ENCODE measurements at places on chromosomes 3 and 15.

DNA sequence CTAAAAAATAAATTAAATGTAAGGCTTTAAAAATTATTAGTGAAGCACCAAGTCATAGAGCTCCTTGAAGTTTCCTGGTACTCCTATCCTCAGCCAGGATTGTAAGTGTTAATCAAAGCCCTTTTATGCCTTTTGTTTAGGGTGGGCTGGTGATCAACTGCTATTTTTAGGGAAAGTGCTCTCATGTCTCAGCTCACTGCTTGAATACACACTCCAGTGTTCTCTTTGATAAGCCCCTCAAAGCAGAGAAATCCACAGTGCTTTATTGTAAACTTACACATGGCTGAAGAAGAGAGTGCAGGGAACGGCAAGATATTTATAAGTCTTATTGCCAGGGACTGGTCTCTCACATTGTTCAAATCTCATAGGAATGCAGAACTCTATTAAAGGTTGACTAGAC is 156.4 kb upstream of the AZI2 start:
- no peaks in the 10 kb centered on the region for H3K36me3 ChIP-seq
- no peaks in the 10 kb centered on the region for H3K27me3 ChIP-seq
- no peak overlapping the region for H3K4me3 ChIP-seq

DNA sequence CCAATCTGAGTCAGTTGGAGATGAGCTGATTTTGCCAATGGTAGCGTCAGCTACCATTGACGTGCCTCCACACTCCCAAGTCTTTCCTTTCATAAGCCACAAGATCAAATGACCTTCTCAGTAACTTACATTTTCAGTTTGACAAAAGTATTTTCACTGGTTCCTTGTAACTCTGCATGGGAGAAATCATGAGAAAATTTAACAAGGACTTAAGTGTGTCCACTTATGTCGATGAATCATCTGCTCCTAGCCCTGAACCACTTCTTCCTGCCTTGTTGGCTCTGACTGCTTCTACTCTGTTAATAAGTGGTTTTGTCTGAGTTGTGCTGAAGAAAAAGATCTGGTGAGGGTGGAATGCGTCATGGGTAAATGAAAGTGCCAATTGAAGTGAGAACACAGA is 101.2 kb downstream of the NFKBIZ start:
- H3K27me3 ChIP-seq = no peaks in the 10 kb centered on the region
- peak; percentile 99 for DNase-seq
- H3K36me3 ChIP-seq = no peaks in the 10 kb centered on the region
- H3K4me3 ChIP-seq = no peak overlapping the region
- H3K27ac ChIP-seq = peak overlapping the region; percentile 54
- H3K4me1 ChIP-seq = peaks cover 5% of the 10 kb centered on the region

DNA sequence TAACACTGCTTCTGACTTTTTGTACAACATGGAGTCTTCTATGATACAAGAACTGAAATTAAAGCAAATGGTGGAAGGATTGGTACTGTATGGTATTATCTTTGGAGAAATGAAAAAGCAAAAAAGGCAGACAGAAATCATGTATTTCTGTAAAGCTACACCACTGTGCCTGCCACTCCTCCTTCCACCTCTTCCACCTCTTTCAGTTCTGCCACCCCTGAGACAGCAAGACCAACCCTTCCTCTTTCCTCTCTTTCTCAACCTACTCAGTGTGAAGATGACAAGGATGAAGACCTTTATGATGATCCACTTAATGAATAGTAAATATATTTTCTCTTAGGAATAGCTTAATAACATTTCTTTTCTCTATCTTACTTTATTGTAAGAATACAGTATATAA is 57.0 kb downstream of the CD200 start:
- no peaks in the 10 kb centered on the region for H3K36me3 ChIP-seq
- no peak for DNase-seq
- peaks cover 20% of the 10 kb centered on the region for H3K4me1 ChIP-seq

DNA sequence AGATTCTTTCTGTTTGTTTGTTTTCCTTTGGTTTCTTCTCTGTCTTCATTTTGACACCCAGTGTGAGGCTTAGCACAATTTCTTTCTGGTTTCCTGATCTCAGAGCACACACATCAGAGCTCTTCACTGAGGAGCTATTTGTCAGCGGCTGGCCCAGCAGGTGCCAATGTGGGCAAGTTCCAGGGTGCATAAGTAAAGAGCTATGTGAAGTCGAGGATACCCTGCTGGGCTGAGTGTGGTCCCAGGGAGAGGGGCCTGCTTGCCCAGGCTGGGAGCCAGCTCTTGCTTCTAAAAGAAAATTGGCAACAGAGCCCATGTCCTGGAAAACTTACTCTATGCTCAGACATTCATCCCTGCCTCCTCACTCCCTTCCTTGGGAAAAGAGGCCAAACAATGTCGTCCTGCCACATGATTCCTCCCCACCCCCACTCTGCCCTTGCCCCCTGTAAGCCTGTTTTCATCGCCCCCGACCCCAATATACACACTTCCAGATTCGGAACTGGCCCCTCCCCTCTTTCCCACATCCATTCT is 101.2 kb downstream of the ST8SIA2 start:
- peaks cover 2% of the 10 kb centered on the region for H3K4me1 ChIP-seq
- no peaks in the 10 kb centered on the region for H3K36me3 ChIP-seq
- H3K4me3 ChIP-seq = no peak overlapping the region
- H3K27me3 ChIP-seq = peaks cover 10% of the 10 kb centered on the region
- H3K27ac ChIP-seq = no peak overlapping the region

DNA sequence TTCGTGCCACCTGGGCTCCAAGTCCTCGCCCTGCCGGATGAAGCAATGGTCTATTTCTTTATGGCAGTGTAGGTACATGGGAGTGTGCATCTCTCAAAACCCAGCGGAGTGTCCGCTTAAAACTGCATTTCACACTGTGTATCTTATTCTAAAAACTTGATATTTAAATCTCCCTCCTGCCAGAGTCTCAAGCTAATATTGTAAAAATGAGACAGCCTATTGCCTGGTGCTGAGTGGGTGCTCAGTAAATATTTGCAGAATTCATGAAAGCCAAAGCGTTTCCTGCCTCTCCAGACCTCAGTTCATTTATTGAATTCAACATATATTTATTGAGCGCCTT is 330 bp upstream of the TBC1D2B start:
- no peak overlapping the region for H3K27ac ChIP-seq
- H3K4me3 ChIP-seq = peak overlapping the region; percentile 50

DNA sequence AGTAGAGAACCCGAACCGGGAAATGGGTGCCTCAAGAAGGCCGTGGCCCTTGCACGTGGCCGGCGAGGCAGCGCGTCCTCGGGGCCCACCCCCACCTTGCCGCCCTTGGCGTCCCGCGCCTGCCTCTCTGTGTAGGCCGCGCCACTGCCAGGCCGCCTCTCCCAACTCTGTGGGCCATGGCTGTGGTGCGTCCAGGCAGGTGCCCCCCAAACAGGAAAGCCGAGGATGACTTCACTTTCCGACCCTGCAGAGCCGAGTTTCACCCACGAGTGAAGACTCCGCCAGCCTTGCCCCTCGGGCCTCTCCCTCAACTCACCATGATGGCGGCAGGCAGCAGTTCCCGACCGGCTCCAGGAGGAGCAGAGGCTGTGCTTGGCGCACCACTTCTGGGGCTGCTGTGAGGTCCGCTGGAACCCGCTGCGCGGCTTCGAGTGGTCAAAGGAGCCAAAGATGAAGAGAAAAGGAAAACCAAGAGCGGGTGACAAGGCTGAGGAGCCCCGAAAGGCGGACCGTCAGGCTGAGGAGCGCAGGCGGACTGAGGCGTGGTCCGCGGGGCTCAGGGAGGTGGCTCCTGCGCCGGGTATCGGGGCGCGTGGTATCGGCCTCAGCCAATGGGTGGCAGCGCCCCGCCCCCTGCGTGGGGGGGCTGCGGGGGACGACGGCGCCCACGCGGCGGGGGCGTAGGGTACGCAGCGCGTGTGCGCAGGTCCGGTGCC is at the start of gene DAZL:
TSS of gene DAZL (minus strand) at position 537 of the 716 bp plus-strand sequence. CDS start at position 319, 218 bp downstream.
- H3K4me3 ChIP-seq = no peak within 1 kb of the TSS
- no peak for DNase-seq
- no peak within 1 kb of the TSS for H3K27ac ChIP-seq
- H3K4me1 ChIP-seq = no peaks in the 10 kb centered on the region
- no peaks in the 10 kb centered on the region for H3K36me3 ChIP-seq
- H3K27me3 ChIP-seq = peaks cover 3% of the 10 kb centered on the region

DNA sequence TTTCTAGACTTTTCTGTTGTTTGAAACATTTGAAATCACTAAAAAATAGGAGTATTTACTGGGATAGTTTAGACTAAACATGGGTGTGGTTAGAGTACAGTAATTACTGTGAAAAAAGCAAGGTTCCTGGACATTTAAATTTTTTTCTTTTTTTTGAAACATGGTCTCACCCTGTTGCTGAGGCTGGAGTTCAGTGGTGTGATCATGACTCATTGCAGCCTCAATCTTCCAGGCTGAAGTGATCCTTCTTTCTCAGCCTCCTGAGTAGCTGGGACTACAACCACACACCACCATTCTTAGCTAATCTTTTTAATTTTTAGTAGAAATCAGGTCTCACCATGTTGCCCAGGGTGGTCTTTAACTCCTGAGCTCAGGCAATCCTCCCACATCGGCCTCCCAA is 20.4 kb upstream of the CELF6 start:
- peaks cover 5% of the 10 kb centered on the region for H3K4me1 ChIP-seq
- H3K27ac ChIP-seq = peak overlapping the region; percentile 39
- H3K36me3 ChIP-seq = peaks cover 6% of the 10 kb centered on the region
- no peak overlapping the region for H3K4me3 ChIP-seq
